Activated naive CD8-positive, alpha-beta T cell treated with anti-CD3 and anti-CD28 coated beads, Interleukin-2, amount 10 ng/mL, durations not matched to agents 7 days and 5 days (primary cell): ENCODE measurements at places on chromosomes 1 and 21. TPM values are rescaled to one million over a fixed set of nuclear protein-coding genes. Genes with fewer than 3 reads are reported as not detected.

CACHD1 gene
- total RNA-seq = 0.82 TPM

DNA sequence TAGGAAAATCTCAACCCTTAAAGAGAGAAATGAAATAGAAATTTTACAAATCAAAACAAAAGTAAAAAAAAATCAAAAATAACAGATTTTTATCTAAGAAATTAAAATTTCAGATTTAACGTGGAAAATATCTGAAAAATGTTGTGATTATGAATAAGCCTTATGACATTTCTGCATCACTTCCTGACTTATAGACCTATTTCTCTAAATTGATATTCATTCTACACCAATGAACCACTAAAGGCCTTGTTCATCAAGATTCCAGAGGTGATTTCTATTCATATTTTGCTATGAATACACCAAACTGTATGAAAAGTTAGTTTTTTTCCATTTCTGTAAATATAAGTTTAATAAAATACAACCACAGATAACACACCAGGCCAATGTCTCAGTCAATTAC, 261.5 kb downstream of the SMYD3 start:
- H3K4me3 ChIP-seq = no peak overlapping the region
- no peaks in the 10 kb centered on the region for H3K4me1 ChIP-seq
- no peak for DNase-seq
- H3K36me3 ChIP-seq = no peaks in the 10 kb centered on the region
- no peak overlapping the region for H3K27ac ChIP-seq

DNA sequence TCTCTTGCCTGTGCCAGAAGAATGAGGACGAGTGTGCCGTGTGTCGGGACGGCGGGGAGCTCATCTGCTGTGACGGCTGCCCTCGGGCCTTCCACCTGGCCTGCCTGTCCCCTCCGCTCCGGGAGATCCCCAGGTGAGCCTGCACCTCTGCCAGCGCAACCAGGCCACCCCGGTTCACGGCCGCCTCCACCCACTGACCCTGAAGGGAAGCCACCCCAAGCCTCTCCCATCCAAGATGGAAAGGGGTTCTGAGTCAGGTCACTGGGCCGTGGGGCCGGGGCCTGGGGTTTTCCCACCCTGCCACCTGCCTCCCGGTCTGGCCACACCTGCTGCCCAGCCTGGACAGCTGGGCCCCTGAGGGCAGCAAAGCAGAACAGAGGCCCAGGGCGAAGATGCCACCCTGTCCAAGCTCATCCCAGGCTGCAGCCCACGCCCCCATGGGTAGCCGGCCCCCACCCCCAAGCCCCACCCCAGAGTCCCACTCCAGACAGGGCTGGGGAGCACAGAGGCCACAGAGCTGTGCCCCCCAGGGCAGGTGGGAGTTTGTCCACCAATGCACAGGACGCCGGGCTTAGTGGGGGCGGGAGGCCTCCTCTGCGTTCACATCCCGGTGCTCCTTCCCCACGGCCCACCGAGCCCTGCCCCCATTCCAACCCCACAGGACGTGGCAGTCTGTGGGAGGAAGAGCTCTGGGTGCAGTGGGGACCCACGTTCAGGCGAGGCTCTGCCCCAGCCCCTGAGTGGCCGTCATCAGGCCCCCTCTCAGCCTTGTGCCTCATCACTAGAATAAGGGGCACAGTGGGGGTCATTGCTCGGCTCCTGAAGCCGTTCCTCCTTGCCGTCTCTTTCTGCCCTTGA, 5.6 kb downstream of the AIRE start:
- H3K4me3 ChIP-seq = no peak overlapping the region
- H3K4me1 ChIP-seq = peaks cover 2% of the 10 kb centered on the region
- H3K27me3 ChIP-seq = peaks cover 3% of the 10 kb centered on the region
- no peaks in the 10 kb centered on the region for H3K36me3 ChIP-seq
- H3K27ac ChIP-seq = no peak overlapping the region

CRYAA gene
- not detected for total RNA-seq

GRCh38 chr21:32962268-32962667, 63.5 kb upstream of the OLIG2 start:
- H3K36me3 ChIP-seq = no peaks in the 10 kb centered on the region
- H3K27ac ChIP-seq = no peak overlapping the region
- H3K4me3 ChIP-seq = no peak overlapping the region
- H3K27me3 ChIP-seq = peaks cover 45% of the 10 kb centered on the region
- no peaks in the 10 kb centered on the region for H3K4me1 ChIP-seq

DNA sequence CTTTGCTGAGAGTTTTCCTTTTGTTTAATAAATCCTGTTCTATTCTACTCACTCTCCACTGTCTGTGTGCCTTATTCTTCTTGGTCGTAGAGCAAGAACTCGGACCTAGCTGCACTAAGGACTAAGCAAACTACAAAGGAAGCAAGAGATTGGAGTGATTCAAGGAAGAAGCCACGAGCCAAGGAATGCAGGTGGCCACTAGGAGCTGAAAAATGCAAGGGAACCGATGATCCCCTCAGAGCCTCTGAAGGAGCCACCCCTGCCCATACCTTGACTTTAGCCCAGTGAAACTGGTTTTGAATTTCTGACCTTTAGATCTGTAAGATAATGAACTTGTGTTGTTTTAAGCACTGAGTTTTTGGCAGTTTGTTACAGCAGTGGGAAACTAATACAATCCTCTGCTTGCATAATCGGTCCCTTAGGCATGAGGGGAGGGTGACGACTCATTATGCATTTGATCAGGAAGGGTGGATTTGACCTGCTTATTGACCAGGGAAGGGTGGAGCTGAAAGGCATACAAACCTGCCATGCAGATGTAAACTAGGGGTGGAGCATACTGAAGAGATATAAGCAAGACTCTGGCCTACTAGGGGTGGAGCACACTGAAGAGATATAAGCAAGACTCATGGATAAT, 6.2 kb upstream of the CA6 start:
- peaks cover 46% of the 10 kb centered on the region for H3K36me3 ChIP-seq
- peaks cover 63% of the 10 kb centered on the region for H3K4me1 ChIP-seq
- peak overlapping the region; percentile 93 for H3K27ac ChIP-seq
- H3K4me3 ChIP-seq = peak overlapping the region; percentile 83
- peak; percentile 19 for DNase-seq
- no peaks in the 10 kb centered on the region for H3K27me3 ChIP-seq

DNA sequence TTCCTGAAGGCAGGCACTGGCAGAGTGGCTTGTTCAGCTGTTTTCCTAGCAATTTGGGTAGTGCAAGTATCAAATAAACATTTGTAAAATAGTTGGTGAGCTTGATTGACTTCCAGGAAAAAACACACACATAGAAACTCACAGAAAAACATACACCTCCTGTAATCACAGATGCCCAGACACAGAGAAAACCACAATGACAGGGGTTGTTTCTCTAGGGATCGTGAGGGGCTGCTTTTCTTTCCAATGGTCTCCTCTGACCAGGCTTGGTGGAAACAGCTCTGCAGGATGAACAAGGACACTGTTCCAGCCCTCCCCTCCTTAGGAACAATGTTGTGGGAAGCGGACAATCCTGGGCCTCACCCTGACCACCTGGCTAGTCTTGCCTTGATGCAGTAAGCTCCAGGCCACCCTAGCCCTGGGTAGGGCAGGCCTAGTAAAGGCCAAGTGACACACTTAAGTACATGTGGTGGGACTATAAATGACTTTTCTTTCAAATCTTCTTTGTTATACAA, 142.5 kb upstream of the HMGB4 start:
- no peak for DNase-seq
- no peak overlapping the region for H3K27ac ChIP-seq
- no peaks in the 10 kb centered on the region for H3K4me1 ChIP-seq
- H3K4me3 ChIP-seq = no peak overlapping the region

CD101 gene
- not detected for total RNA-seq

KCND3 gene
- not detected for total RNA-seq

DNA sequence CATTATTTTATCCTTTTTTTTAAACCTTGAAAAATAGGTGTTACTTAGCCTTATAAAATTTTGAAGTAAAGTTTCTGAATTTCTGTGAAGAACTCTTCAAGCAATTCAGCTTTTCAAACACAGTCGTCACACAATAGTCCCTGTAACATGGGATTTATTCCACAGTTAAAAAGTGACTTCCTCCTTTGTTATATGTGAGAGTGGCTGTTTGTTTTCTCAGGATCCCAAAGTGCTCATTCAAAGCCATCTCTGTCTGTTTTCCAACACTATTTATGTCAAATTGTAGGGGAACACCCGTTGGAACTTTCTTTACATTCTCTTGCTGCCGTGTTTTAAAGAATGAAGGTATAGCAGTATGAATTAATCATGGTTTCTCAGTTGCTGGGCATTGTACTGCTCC, 80.8 kb upstream of the GPR52 start:
- no peak for DNase-seq
- H3K27ac ChIP-seq = no peak overlapping the region
- no peaks in the 10 kb centered on the region for H3K4me1 ChIP-seq
- peaks cover 3% of the 10 kb centered on the region for H3K36me3 ChIP-seq
- H3K4me3 ChIP-seq = no peak overlapping the region
- H3K27me3 ChIP-seq = no peaks in the 10 kb centered on the region

OR10Z1 gene
- not detected for total RNA-seq

DNA sequence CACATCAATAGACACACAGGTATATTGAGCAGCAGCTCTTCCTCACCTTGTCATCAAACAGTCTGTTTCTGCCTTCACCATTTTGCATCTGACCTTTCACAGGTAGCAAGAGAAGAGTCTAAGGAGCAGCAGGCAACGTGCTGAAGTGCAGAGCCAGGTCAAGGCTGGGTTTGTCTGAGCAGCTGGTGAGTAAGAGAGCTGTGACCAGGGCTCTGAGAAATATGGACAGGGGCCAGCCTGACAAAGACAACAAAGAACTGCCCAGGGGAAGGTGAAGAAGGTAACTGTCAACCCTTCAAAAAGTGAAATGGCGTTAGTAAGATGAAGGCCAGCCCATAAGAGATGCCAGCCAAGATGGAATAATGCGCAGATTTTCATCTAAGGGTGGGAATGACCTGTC, 58.9 kb upstream of the LRRC8D start:
- H3K27me3 ChIP-seq = peaks cover 8% of the 10 kb centered on the region
- peak overlapping the region; percentile 93 for H3K4me3 ChIP-seq
- H3K27ac ChIP-seq = peak overlapping the region; percentile 75
- peaks cover 4% of the 10 kb centered on the region for H3K36me3 ChIP-seq
- peaks cover 57% of the 10 kb centered on the region for H3K4me1 ChIP-seq
- DNase-seq = no peak

GRCh38 chr1:239835946-239836440, 255.7 kb upstream of the FMN2 start:
- H3K36me3 ChIP-seq = no peaks in the 10 kb centered on the region
- H3K4me1 ChIP-seq = no peaks in the 10 kb centered on the region
- no peak overlapping the region for H3K27ac ChIP-seq

GRCh38 chr1:199029855-199030254, 391.0 kb downstream of the PTPRC start:
- peak overlapping the region; percentile 43 for H3K27ac ChIP-seq
- H3K27me3 ChIP-seq = no peaks in the 10 kb centered on the region
- DNase-seq = no peak
- peaks cover 35% of the 10 kb centered on the region for H3K4me1 ChIP-seq
- no peak overlapping the region for H3K4me3 ChIP-seq

DNA sequence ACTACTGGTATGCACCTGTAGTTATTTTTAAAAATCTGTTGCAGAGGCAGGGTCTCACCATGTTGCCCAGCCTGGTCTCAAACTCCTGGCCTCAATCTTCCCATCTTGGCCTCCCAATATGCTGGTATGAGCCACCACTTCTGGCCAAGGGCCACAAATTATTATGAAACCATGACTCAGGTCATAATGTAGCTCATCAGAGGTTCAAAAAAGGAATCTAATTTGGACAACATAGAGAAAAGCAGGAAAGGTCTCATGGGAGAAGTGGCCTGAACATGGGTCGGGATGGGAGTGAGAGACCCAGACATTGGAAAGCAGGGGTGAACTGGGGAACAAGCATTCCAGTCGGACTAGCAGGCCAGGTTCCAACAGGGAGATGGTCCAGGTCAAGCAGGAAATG, 45.2 kb upstream of the C1orf198 start:
- DNase-seq = no peak
- H3K4me1 ChIP-seq = peaks cover 1% of the 10 kb centered on the region
- H3K27ac ChIP-seq = no peak overlapping the region
- H3K4me3 ChIP-seq = no peak overlapping the region

DNA sequence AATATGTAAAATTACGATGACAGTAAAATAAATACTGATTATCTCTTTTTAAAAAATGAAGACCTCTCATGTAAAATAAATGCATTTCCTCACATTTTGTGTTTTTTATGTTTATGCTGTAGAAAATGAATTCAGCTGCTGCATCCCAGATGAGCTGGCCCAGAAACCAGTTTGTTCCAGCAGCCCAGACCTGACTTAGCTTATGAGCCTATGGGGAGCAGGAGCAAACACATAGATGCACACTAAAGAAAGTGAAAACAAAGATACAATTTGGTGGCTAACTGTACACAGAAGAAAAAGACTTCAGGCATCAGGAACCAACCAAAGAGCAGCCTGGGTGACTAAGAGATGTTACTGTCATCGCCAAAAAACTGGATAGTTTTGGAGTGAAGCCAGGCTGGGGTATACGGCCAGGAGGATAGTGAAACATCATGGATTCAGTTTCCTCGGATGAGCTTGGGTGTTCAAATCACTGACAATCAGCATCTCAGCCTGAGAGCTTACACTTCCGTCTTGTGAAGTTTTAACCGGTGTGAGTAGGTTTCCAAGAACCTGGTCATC, 113.9 kb upstream of the BACE2 start:
- H3K27ac ChIP-seq = no peak overlapping the region
- no peaks in the 10 kb centered on the region for H3K36me3 ChIP-seq
- no peaks in the 10 kb centered on the region for H3K4me1 ChIP-seq
- H3K4me3 ChIP-seq = no peak overlapping the region

- H3K36me3 ChIP-seq = no peaks in the 10 kb centered on the region
- H3K4me3 ChIP-seq = no peak overlapping the region
- DNase-seq = no peak
- no peaks in the 10 kb centered on the region for H3K4me1 ChIP-seq
Observed at GRCh38 chr1:230356190-230356589, 69.9 kb downstream of the PGBD5 start.

DNA sequence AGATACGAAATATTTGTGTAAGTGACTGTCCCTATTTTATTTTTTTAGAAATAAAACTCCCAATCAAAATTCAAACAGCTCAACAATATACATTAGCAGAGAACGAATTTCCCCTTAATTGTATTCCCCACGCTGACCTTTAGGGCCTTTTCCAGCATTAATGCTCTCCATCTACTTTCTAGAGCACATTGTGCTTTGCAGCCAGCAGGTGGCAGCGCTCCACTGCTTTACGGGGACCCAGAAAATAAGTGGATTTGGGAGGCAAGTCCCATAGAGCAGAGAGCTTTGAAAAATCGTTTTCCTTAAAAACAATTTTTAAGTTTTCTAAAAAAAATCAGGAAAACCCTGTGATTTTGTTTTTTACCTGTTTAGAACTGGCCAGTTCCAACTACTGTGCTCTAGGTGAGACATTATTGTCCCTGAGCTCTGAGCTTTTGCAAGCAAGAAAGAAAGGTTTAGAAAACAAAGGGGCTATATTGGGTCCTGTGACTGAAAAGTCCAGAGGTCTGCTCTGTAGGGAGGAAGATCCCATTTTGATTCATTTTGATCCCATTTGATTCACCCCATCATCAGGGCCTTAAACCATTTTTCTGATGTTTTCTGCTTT, 144.4 kb upstream of the ZNF644 start:
- no peak overlapping the region for H3K4me3 ChIP-seq
- H3K36me3 ChIP-seq = no peaks in the 10 kb centered on the region
- no peak for DNase-seq
- no peaks in the 10 kb centered on the region for H3K4me1 ChIP-seq
- H3K27ac ChIP-seq = no peak overlapping the region

CCDC27 gene
- total RNA-seq = not detected

ZNF683 gene
- 9.3 TPM for total RNA-seq
